ENCODE measurements at places on chromosomes 7 and 10.

GRCh38 chr10:119655566-119656001, 4.4 kb downstream of the BAG3 start:
- DNase-seq, result no peak

GRCh38 chr7:80453699-80454340, 58.0 kb downstream of the GNAT3 start:
- no peak for DNase-seq

- no peak for DNase-seq
Observed at GRCh38 chr10:84825330-84825729, 496.9 kb downstream of the CCSER2 start.

DNA sequence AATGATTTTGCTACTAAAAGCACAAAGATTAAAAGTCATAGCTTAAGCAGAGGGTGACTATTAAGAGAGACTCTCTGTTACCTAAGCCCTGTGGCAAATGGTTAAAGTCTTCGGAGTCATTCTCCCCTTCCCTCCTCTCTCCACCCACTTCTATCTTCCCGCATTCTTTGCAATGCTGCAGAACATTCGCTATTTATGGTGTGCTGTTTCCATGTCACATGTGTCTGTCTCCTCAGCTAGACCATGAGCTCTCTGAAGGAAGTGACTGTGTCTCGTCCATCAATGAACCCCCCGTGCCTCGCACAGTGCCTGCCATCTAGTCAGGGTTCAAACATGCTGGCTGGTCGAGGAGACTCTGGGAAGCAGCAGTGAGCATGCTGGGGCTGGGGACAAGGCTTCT, 272.4 kb downstream of the USP6NL start:
- no peak for DNase-seq

GRCh38 chr10:79027147-79028055, 41.4 kb upstream of the ZMIZ1 start:
- DNase-seq, result peak; percentile 75

GRCh38 chr10:132142396-132143161, 44.2 kb upstream of the DPYSL4 start:
- peak; percentile 80 for DNase-seq

DNA sequence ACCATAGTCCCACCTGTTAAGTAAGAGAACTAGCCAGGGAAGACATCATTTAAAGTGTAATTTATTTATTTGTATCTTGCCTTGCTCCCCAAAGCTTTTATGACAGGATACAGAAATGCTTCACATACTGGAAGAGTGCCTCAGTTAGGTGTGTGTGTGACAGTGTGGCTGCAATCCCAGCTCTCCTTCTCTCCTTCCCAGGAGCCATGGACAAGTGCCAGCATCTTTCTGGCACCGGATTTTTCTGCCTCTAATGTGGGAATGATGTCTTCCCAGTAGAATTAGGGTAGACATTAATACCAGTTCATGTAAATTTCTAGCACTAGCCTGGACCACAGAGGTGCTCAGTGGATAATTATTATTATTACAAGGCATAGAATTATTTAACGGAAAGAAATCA, 30.3 kb upstream of the ATXN7L1 start:
- DNase-seq, result no peak

GRCh38 chr10:110395350-110396283, 90.9 kb upstream of the SMNDC1 start:
- DNase-seq, result no peak

- no peak for DNase-seq
Observed at GRCh38 chr7:87155788-87156187, 3.5 kb downstream of the DMTF1 start.

GRCh38 chr7:137731436-137731835, 115.3 kb downstream of the DGKI start:
- DNase-seq, result no peak

DNA sequence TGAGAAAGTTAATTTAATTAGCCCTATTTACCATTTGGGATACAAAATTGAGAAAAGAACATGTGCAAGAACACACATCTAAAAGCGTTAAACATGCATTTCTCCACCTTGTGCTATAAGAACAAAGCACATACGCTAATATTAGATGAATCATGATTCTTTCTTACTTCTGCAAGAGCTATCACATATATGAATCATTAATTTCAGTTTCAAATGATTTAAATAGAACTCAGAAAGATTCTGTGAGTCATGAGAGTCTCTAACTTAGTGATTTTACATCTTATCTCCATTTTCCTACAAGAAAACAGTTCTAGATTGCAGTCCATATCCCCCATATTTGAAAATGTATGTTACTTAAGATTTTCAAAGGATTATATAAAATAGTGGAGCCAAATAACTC, 173.9 kb downstream of the RNLS start:
- no peak for DNase-seq

DNA sequence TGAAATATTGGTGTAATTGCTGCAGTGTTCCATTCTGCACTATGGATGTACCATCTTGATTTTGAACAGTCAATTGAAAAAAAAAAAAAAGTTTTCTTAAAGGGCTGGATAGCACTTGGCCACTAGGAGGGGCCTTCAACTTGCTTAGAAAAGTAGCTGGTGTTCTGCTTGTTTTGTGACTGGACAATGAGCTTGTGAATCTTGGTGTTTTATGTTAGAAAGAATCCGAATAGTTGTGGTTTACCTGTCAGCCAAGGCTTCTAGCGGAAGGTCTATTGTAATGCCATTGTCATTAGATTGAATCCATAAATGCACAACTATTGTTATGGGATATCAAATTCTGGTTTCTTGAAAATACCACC, 77.1 kb downstream of the BMPER start:
- no peak for DNase-seq

- peak; percentile 45 for DNase-seq
Observed at GRCh38 chr10:1217661-1218060, 161.5 kb downstream of the WDR37 start.

GRCh38 chr7:117719377-117719776, 153.9 kb downstream of the CTTNBP2 start:
- no peak for DNase-seq

- no peak for DNase-seq
Observed at GRCh38 chr7:96313940-96314339, 8.0 kb downstream of the SLC25A13 start.

DNA sequence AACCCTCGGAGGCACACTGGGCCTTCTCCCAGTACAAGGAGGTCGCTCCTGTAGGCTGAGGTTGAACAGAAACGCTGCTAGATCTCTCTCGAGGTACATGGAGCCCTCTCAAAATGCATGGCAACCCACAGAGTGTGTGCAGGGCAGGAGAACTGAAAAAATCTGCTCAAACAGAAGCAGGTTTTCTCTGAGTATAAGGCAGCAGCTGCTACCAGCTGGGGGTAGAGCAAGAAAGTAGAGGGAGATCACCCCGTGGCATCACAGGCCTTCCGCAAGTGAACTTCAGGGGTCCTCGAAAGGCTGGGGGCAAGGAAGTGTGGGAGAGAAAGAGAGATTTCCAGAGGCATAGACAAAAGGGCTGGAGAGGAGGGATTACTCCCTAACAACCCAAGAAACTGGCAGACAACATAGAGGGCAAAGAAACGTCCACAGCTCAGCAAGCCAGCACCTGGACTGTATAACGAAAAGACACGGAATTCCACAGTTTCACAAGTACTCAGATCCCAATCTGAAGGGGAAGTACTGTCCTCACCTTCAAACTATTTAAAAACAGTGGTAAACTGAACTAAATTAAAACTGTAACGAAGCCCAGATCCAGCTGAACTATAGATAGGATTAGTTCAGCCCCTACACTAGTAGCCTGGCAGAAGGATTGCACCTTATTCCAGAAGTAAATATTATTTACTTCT, 299.2 kb downstream of the IPMK start:
- DNase-seq, result no peak

- DNase-seq, result no peak
Observed at GRCh38 chr7:103698064-103698463, 252.1 kb upstream of the SLC26A5 start.

GRCh38 chr10:10677479-10677878, 340.2 kb upstream of the CELF2 start:
- DNase-seq, result no peak

- DNase-seq, result no peak
Observed at GRCh38 chr7:155305231-155305904, 7.7 kb downstream of the INSIG1 start.

GRCh38 chr10:84563355-84563754, 235.0 kb downstream of the CCSER2 start:
- no peak for DNase-seq

GRCh38 chr10:132499367-132499685, 38.3 kb upstream of the INPP5A start:
- DNase-seq, result peak; percentile 53

DNA sequence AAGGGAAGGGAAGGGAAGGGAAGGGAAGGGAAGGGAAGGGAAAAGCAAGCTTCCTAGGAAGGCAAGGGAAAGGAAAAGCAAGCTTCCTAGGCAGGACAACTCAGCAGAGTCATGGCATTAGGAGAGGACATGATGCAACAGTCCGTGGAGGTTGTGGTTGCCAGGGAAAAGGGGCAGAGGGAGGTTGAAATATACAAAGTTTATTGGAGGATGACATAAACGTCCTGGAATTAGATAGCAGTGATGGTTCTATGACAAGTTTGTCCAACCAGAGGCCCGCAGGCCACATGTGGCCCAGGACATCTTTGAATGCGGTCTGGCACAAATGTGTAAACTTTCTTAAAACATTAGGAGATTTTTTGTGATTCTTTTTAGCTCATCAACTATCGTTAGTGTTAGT, 59.8 kb upstream of the OPN4 start:
- no peak for DNase-seq

GRCh38 chr7:43729924-43730248, 563 bp upstream of the COA1 start:
- DNase-seq, result no peak

DNA sequence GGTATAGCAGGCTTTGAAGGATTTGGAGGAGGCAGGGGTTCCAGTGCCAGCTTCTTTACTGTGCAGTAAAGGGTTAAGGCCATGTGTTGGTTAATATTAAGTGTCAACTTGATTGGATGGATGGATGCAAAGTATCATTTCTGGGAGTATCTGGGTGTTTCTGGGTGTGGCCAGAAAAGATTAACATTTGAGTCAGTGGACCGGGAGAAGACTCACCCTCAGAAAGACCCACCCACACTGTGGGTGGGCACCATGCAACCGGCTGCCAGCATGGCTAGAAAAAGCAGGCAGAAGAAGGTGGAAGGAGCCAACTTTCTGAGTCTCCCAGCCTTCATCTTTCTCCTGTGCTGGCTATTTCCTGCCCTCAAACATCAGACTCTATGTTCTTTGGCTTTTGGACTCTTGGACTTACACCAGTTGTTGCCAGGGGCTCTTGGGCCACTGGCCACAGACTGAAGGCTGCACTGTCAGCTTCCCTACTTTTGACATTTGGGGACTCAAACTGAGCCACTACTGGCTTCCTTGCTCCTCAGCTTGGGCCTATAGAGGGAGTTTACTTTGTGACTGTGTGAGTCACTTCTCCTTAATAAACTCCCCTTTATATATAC, 6.8 kb upstream of the TRUB1 start:
- DNase-seq, result no peak

- DNase-seq, result no peak
Observed at GRCh38 chr10:18793951-18794350, 134.7 kb downstream of the ARL5B start.

GRCh38 chr10:50373821-50374501, 122.6 kb upstream of the ASAH2 start:
- no peak for DNase-seq

- no peak for DNase-seq
Observed at GRCh38 chr7:95906851-95907250, 134.5 kb downstream of the DYNC1I1 start.

GRCh38 chr10:33492701-33493345, 158.4 kb upstream of the NRP1 start:
- DNase-seq, result no peak

GRCh38 chr7:116572036-116572435, 47.2 kb downstream of the CAV1 start:
- no peak for DNase-seq

GRCh38 chr10:11110539-11110938, 92.9 kb downstream of the CELF2 start:
- DNase-seq, result no peak

DNA sequence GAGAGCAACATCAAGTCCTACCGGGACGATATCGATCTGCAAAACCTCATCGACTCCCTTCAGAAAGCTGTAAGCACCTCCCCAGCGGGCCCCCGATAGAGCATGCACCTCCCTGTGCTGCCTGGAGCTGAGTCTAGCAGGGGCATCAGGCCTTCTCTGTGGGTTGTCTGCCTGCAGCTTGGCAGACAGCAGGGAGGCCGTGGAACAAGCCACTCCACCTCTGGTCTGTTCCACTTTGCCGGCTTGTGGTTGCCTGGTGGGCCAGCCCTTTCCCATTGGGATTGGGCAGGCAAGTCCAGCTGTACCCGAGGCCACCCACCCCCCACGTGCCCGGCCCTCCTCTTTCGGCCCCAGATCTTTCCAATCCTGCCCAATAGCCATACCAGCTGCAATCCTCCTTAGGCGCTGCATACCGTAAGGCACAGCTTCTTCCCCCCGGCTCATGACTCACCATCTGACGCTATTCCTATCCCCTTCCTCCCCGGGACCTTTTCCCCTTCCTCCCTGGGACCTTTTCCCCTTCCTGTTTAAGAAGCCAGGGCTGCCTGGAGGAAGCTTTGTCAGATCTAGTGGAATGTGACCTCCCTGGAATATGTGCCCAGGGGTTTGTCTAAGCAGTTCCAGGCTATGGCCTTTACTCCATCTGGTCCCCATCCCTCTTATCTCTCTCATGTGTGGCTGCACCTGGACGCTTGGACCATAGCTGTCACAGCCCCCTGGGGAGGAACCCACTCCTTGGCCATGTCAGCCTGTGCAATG, 28.1 kb upstream of the SH2D4B start:
- DNase-seq, result peak; percentile 77

DNA sequence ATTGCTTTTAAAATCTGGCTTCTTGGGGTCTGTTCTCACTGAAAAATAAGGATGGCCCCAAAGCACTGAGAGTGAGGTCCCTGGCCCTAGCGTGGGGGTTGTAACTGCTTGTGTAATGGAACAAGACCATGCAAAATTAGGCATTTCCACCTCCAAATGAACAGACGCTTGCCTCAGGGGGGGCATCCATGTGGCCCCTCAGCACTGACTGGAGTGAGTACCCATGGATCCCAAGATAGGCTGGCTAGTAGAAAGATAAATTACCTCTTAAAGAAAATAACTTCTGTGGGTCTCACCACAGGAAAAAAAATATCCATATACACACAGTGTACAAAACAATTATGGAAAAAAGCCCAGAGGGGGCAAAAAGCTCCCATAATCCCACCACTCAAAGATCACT, 15.2 kb upstream of the CPA1 start:
- peak; percentile 13 for DNase-seq

GRCh38 chr10:6027929-6028328, 34.2 kb downstream of the IL2RA start:
- DNase-seq, result no peak

GRCh38 chr7:118040562-118040961, 143.4 kb upstream of the LSM8 start:
- DNase-seq, result no peak

Data from spleen (tissue), 13 donors.